ENCODE measurements at places on chromosomes 1 and 21. TPM values are rescaled to one million over a fixed set of nuclear protein-coding genes. Genes with fewer than 3 reads are reported as not detected.

DNA sequence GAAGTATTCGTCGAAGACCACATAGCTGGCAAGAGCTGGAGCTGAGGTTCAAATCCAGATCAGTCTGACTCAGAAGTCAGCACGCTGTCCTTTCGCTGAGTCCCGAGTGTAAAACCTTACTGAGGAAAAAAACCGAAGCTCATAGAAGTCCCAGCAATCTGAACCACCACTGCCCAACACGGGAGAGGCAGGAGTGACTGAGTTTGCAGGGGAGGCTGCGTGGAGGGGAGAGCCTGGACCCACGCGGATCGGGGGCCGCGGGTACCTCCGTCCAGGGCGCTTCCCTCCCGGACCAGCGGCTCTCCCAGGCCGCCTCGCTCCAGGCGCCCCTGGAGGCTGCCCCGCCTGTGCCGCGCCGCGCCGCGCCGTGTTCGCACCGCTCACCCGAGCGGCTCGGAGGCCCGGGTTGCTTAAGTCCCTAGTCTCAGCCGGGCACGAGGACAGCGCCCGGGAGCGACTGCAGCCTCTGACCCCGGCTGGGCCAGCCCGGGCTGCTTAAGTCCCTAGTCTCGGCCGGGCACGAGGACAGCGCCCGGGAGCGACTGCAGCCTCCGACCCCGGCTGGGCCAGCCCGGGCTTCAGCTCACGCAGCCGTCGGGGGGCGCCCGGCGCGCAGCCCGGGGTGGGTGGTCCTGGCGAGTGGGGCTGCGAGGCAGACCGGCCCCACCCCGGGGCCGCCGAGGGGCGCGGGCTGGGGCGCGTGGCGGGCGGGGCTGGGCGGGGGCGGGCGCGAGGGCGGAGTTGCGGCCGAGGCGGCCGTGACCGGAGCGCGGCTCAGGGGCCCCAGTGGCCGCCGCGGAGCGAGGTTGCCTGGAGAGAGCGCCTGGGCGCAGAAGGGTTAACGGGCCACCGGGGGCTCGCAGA lies at the start of gene ADAMTSL4:
ADAMTSL4 (plus strand) TSS at position 777 of the 864 bp plus-strand sequence. CDS start 2,881 bp downstream, outside the sequence.
- DNase-seq = no peak

DNA sequence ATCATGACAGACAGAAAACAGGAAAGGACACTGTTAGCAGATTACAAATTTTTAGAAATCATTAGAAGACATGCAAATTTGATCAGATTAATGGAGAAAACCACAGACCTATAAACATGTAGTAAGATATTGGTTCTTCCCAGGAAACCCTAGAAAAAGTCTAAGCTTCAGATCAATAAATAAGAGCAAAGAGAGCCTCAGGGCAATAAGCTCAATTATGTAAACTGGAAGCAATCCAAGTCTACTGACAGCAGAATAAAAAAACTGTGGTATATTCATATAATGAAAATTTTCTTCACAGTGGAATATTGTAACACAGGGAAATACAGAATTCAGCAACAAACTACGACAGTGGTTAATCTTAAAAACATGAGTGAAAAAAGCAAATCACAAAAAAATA lies 36.3 kb downstream of the NRDC start:
- no peak for DNase-seq

DNA sequence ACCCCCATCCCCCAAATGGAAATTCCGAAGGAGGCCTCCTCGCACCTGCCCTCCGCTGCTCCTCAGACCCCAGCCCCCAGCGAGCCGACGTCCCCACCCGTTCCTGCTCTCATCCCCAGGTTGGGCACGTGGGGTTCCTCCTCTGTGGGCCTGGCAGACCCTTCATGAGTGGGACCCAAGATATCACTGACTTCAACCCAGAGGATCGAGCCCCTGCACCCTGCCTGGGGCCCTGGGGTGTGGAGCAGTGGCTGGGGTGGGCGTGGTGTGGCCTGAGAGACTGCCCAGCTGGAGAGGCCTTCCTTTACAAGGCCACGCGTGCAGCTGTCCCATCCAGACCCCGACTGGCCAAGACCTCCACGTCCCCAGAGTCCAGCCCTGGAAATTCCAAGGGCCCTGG lies 17.6 kb upstream of the ARHGEF16 start:
- DNase-seq = no peak

DNA sequence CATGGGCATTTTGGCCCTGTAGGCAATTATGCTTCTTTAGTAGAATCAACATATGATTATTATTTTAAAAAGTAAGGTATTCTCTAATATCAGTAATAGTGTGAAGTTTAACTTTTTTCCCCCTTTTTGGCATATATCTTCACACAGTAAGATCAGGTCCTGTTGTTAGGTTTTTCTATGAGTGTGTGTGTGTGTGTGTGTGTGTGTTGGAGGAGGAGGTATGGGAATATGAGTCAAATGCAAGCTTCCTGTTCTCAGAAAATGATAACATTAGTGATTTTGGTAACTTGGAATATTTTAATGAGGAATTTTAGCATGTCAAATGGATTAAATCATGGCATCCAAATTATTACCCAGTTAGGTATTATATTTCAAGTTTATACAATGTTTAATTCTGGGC lies 65.8 kb upstream of the BCL10 start:
- no peak for DNase-seq

- DNase-seq = no peak
Measured at GRCh38 chr1:230011333-230012092, 55.5 kb upstream of the GALNT2 start.

GRCh38 chr1:177824508-177824982 lies 145.3 kb downstream of the SEC16B start:
- DNase-seq = no peak

- DNase-seq = no peak
Measured at GRCh38 chr1:164033782-164034181, 525.2 kb upstream of the PBX1 start.

DNA sequence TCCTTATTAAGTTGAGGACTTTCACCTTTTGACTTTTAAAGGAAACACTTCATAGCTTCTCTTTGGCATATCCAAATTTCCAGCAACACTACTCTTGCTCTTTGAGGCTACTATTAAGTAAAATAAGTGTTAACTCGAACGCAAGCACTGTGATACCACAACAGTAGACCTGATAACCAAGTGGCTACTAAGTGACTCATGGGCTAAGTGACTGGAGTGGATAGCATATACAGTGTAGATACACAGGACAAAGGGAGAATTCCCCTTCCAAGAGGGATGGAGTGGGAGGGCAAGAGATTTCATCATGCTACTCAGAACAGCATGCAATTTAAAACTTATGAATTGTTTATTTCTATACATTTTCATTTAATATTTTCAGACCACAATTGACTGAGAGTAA lies 9.8 kb upstream of the KCNA3 start:
- no peak for DNase-seq

DNA sequence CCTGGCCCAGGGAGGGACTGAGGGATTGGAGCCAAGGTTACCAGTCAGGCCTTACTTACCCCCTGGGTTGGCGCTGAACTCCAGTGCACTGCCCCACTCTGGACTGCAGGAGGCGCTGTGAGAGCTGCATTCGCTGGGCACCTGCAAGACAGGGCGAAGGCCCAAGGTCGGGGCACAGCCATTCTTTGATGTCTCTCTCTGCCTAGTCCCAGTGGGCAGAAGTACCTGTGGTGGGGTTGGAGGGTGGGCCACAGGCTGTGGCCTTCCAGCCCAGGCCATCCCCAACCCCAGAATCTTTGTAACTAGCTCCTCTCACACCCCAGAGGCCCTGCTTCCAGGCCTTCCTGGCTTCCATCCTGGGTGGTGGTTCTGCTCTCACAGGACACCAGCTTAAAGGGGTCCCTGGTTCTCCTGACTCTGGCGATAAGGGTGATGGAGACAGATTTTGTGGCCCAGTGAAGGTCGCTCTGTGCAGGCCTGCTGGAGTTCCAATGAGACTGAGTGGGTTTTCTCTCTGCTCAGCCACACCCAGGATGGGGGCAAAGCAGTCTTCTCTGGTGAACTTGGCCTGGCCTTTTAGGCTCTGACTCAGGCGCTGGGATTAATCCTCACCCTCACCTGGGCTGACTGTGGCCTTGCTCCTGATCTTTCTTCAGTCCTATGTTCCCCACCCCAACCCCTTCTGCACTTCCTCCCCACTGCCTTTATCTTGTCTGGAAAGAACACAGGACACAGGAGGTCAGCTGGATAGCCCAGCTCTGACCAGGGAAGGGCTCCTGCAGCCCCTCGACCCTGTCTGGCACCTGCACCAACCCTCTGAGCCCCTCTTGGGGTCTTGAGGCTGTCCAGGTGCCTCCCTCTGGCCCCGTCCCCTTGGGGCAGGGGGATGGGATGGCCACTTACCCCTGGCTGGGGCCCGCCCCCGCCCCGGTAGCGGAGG lies 954 bp downstream of the MYOG start:
- no peak for DNase-seq

- no peak for DNase-seq
Measured at GRCh38 chr1:78165816-78166215, 120.0 kb downstream of the GIPC2 start.

DNA sequence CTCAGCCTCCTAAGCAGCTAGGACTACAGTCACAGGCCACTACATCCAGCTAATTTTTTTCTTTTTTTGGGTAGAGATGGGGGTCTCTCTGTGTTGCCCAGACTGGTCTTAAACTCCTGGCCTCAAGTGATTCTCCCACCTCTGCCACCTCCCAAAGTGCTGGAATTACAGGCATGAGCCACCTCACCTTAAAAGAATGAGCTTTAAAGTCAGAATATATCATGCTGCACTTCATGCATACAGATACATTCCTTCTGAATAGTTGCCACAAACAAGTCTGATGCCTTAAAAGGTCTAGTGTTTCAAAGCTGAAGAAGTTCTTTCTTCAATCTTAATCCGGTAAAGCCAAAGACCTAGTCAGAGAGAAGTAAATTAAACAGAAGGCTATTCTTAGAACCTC lies 23.8 kb upstream of the CPLANE2 start:
- DNase-seq = no peak

GRCh38 chr1:33710967-33711366 lies 152.9 kb upstream of the HMGB4 start:
- no peak for DNase-seq

GRCh38 chr1:185453496-185454192 lies 136.6 kb upstream of the IVNS1ABP start:
- DNase-seq = no peak

GRCh38 chr1:34866762-34867109 lies 7.2 kb upstream of the SMIM12 start:
- no peak for DNase-seq

DNA sequence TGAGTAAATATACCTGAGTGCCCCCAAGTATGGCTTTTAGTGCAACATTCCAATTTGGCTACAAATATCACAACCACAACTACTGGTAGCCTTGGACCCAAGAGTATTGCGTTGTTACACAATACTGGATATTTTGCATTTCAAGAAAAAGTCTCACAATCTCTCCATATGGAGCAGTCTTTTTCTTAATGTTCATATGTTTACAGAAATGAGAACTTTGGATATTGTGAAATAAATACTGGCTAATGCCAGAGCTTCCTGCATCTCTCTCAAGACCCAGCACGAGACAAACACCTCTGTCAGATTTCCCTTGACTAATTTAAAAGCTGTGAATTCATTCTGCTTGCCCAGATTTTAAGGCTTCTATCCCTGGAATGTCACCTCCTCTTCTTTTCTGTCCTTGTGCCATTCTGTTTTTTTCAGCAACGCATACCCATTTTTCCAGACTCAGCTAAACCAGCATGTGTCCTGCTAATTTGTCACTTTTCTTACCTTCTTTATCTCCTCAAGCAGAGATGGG lies 136.2 kb upstream of the BACE2 start:
- no peak for DNase-seq

DNA sequence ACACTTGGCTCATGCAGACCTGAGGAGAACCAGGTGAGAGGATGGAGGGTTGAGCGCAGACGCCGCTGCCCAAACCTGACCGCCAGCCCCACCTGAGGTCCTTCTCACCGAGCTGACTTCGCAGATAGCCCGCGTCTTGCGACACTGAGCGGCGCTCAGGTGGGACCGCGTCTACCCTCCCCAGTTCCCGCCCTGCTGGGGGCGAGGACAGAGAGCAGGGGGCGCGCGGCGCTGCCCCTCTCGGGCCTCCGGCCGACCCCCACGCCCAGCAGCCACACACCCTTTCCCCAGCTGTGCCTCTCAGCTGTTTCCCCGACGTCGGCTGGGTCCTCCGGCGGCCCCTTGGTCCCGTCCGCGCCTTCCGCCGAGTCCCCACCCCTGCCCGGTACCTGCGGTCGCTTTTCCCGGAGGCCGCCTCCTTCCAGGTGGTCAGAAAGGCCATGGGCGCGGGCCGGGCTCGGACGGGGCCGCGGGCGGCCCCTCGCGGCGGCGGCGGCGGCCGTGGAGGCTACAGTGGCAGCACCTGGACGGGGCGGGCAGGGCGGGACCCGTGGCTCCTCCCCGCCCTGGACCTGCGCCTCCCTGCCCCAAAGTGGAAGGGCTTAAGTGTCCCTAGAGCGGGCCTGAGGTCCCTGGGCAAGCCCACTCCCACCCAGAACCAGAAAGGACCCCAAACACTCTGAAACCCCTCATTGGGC lies 14.4 kb upstream of the TTC39A start:
- DNase-seq = no peak

GRCh38 chr1:153849487-153850185 lies 73.1 kb downstream of the GATAD2B start:
- no peak for DNase-seq

DNA sequence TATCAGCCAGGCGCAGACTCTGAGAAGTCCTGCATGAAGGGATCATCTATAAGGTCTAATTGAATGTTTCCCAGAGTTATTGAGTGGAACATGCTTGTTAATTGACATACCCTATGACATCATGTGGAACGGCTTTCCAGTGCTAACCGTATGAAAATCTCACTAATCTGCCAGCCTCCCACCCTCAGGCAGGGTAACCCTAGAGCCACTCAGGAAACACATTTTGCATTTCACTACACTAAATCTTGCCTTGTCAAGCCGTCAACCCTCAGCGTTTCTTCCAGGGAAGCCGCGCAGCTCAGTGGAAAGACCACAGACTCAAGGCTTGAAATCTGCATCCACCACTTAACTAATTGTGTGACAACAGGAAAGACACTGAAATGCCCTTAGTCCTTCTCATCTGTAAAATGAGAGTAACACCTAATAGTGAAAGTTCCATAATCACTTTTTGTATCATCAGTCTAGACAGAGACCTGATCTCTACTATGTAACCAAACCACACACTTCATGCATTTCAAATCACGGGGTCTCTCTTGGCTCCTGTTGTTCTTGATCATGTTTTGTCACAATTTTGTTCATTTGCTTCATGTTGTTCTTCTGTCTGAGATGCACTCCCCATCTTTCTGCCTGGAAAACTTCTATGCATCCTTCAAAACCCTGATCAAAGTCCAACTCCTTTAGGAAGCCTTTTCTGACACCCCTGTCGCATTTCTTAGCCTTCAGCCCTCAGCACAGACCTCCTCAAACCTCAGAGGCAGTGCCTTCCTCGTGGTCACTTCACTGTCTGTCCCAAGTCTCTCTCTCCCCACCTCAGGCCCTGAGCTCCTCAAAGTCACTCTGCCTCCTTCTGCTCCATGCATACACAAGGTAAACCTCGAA lies 246.5 kb downstream of the TOMM20 start:
- no peak for DNase-seq

GRCh38 chr1:207081088-207081487 lies 7.6 kb upstream of the C4BPB start:
- DNase-seq = no peak

- no peak for DNase-seq
Measured at GRCh38 chr1:71044833-71045232, 2.8 kb downstream of the PTGER3 start.

The DCST1 gene
- total RNA-seq = not detected

The ASCL5 gene
- total RNA-seq = 0.15 TPM

The HES4 gene
- total RNA-seq = 10.6 TPM

The FNDC7 gene
- total RNA-seq = not detected

The RXRG gene
- not detected for total RNA-seq

The SEC16B gene
- 0.38 TPM for total RNA-seq

The SH2D1B gene
- total RNA-seq = not detected

The ADARB1 gene
- 36.6 TPM for total RNA-seq

The RBP7 gene
- total RNA-seq = 0.49 TPM

The HMCN1 gene
- 1.2 TPM for total RNA-seq
